ENCODE measurements at places on chromosomes 2 and 18.

DNA sequence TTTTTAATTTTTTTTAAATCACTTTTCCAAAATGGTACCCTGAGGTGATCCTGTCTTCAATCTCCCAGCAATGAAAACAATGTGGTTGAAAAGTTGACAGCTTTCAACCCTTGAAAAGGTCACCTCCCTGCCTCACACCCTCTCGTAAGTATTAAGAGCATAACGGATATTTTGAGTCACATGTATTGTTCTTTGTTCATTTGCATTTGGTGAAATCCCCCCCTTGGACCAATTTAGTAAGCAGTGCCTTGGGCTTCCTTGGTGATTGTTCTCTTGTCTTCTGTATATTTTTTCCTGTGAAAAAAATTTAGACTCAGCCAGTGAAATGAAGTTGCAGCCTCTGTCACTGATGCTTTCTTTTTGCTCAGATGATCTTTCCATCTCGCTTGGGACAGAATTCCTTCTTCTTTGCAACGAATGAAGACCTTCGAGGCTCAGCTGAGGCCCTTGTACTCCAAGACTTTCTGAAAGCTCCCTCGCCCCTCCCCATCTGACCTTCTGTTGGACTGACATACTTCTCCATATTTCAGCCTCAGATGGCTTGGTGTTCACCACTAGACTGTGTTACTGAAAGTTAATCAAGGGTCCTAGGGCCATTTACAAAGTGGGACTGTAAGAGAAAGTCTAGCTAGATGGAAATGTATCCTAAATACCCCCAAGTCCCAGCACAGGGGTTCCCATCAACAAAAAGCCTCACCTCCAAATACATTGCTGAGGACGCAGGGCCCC lies 158.4 kb downstream of the BCL2 start:
- DNase-seq = peak; percentile 91

DNA sequence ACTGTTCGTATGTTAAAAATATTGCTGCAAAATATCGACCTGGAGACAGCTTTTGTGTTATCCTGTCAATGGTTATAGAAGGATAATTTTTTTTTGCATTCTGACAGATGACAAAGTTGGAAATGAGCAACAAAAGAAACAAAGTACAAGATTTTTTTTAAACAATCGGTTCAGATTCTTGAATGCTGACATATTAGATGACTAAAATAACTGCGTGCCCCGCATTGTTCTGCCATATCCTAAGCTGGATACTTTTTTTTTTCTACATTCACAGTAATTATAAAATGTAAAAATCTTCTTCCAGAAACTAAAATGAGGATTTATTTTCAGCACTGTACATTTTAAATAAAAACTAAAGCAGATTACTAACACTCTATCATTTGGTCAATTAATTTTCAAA lies 67.1 kb downstream of the ABCG8 start:
- DNase-seq = no peak

GRCh38 chr2:133266041-133266925 lies 302.0 kb downstream of the NCKAP5 start:
- DNase-seq = no peak

- DNase-seq = no peak
These were observed 53.9 kb downstream of the ASAP2 start for GRCh38 chr2:9260464-9260918.

DNA sequence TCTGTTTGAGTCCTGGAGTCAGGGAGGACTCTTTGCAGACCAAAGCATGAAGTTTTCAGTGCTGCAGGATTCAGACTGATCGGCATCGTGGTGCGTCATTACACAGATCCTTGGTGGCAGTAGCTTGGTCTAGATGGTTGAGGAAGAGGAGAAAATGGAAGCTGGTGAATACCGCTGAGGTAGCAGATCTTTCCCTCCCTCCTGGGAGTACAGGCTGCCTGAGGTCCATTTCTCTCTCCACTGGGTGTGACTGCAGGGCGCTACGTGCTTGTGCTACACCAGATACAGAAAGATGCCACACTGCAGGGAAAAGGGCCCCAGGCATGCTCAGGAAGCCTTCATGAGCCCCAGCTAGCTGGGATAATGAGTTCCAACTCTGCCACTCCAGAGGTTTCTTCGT lies 3.3 kb upstream of the CNDP1 start:
- no peak for DNase-seq

- DNase-seq = no peak
These were observed 29.5 kb downstream of the SERPINB5 start for GRCh38 chr18:63506336-63506646.

DNA sequence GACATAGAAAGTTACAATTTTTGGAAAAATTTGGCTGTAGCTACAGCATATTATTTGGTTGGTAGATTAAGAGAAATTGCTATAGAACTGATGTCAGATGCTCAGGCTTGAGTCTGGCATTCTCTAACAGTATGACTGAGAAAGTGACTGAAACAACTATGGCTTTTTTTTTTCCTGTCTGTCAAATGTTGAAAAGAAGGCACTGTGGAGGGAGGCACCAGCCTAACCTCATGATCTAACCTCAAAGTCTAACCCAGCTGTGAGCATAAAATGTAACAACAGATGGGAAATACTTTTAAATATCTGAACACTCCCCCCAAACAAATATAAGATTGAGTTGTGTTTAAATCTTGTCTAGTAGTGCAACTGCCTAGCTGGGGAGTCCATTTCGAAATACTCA lies 629.1 kb downstream of the LRP1B start:
- DNase-seq = no peak

DNA sequence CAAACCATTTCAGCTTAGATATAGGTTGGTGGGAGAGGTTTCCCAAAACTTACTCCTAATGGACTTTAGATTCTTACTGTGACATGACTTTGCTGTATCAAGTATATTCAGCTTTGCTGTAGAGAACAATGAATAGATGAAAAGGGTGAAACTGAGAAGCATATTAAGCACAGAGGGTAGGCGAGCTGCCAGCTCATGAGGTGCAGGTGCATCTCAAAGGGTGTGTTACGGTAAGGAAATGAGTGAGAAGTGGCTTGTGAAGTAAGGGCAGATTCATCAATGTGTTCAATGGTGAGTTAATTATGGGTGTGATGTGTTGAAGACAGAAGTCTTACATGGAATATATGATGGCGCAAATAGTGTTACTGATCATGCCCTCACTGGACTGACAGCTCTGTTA lies 49.3 kb downstream of the CD8B2 start:
- no peak for DNase-seq

GRCh38 chr18:48887905-48888772 lies 62.6 kb downstream of the SMAD7 start:
- DNase-seq = no peak

- no peak for DNase-seq
These were observed 359.2 kb upstream of the RND3 start for GRCh38 chr2:150846691-150847090.

DNA sequence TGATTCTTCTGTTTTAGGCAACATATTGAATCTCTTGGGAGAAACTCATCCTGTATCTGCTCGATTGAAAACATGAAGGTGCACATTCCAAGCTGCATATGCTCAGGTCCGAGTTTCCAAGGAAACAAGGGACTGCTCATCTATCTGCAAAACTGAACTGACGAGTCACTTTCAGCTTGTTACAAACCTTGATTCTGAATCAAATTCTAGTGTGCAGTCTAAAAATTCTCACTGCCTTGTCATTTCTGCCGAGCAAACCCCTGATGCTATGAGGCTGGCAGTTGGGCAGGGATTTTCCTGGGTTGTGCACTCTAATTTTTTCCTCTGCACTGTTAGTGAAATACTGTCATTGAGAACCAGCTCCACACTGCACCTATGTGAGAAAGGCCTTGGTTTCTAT lies 101.3 kb upstream of the ETAA1 start:
- DNase-seq = no peak

- DNase-seq = no peak
These were observed 101.3 kb downstream of the LOXHD1 start for GRCh38 chr18:46555724-46556123.

- no peak for DNase-seq
These were observed 5.2 kb downstream of the ABCB6 start for GRCh38 chr2:219213486-219214071.

DNA sequence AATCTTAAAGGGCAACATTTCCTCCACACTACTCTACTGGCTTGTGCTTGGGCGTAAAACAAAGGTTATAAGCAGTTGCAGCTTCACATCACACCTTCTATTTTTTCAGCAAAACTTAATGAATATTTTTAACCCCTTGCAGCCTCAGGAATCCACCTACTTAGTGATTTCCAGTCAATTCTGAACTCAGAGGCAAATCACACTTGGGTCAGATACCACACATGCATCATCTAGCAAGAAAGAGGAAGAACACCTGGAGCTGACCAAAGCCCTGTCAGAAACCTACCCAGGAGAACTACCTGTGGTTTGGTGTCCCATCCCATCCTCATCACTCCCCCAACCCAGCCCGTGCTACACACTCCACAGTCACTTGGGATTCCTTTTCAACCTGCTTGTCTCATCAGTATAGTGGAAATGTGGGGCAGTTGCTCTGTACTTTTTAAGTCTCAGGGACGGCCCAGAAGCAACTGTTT lies 25.5 kb downstream of the PIAS2 start:
- peak; percentile 78 for DNase-seq

GRCh38 chr2:162125138-162125537 lies 26.9 kb downstream of the GCG start:
- DNase-seq = no peak

DNA sequence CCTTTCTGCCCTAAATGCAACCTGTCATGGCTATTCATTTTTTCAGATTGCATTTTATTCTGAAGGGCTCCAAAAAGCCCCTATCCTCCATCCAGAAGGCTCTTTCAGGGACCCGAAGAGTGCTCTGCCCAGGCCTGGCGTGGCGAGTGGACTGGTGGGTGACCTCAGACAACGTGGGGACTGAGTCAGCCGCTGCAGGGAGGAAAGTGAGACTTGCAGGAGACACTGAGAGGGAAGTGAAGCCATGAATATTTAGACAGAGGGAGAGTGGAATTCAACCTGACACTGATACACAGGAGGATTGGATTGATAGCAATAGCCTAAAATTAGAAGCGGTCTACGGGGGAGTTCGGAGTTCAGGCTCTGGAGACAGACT lies 63.6 kb upstream of the SIX2 start:
- no peak for DNase-seq

GRCh38 chr2:128489526-128490273 lies 171.0 kb upstream of the HS6ST1 start:
- no peak for DNase-seq

GRCh38 chr2:39995005-39995737 lies 216.1 kb upstream of the THUMPD2 start:
- DNase-seq = no peak

- DNase-seq = no peak
These were observed 24.1 kb upstream of the RABL2A start for GRCh38 chr2:113602869-113603466.

- no peak for DNase-seq
These were observed 463.7 kb upstream of the HNMT start for GRCh38 chr2:137500599-137500998.

DNA sequence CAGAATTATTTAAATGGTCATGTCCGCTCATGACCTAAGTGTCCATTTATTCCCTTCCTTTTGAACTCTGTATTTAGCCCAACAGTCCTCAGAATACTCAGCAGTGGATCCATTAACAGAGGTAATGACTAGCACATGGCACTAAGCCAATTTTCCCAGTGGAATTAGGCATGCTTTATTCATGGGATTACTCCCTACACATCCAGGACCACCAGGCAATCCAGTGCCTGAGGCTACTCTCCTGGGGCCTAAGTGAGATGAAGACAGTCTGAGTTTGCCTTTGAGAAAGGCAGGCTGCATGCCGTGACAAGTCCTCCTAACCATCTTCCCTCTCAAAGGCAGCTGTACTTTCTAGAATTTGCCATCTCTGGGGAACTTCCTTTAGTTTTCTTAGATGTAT lies 128.6 kb downstream of the SPOPL start:
- no peak for DNase-seq

DNA sequence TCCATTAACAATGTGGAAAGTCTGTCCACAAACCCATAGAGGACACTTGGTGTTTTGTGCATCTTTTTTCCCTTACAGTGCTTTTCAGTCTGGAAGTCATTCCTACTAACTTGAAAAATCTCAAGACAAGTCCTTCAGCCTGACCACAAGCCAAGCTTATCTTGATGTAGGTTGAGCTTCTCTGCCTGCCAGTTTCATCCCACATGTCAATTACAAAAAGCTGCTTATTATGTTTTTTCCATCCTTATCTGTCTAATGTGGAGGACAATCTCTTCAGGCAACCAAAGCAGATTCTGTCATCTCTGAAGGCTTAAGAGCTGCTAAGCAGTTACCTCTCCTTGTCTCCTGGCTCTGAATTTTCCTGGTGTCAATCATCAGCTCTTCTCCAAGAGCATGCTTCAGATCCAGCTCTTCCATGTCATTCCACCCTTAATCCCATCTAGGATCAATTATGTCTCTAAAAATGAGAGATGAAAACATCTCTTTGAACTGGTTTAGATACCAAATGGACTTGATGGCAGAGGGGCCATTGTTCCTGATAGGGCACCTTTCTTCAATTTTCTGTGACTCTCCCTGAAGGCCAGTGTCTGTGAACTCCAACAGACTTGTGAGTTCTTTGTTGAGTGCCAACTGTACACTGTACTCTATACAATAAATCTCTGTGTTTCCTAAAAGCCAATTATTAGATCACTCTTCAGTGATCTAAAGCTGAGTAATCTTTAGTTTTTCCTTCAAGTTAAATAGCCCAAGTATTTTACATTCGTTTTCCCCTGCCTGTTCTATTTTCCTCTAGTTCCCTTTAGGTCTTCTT lies 208.6 kb downstream of the RBM43 start:
- DNase-seq = no peak

- DNase-seq = no peak
These were observed 1142.1 kb downstream of the CNTNAP5 start for GRCh38 chr2:125167152-125167551.

DNA sequence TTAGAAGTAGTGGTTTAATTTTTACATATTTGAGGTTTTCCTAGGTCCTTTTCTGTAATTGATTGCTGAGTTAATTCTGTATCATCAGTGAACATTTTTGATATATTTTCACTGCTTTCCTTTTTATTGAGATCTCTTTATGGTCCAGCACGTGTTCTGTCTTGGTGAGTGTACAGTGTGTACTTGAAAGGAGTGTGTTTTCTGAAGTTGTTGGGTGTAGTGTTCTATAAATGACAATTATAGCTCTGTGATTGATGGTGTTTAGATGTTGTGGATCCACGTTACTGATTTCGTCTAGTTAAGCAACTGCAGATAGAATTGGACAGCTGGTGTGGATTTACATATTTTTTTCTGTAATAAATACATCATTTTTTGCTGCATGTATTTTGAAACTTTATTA lies 32.7 kb downstream of the AGFG1 start:
- DNase-seq = no peak

DNA sequence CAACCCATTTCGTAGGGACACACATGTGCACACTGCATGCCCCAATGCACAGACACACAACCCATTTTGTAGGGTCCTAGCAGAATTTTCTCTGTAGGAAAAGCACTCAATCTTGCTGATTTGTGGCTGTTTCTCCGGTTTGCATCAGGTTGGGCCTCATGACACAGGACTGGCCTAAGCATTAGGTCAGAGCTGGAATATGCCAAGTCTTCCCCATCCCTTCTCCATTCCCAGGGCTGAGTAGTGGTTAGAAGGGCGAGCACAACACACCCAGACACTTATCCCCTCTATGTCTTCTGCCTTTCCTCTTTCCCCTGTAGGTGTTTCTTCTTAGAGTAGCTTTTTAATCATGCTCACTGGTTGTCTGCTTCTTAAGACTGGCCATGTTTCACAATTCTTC lies 295.9 kb downstream of the SOX11 start:
- DNase-seq = no peak

- no peak for DNase-seq
These were observed 754.5 kb upstream of the FAM98A start for GRCh38 chr2:34353509-34354113.

- DNase-seq = no peak
These were observed 643.4 kb upstream of the CDH2 start for GRCh38 chr18:28820353-28820752.

All from GM12864 (cell line).